ENCODE measurements at places on chromosomes 6 and 20.
A peak's percentile ranks its signal among the peaks of the same experiment; 100 is the strongest.

DNA sequence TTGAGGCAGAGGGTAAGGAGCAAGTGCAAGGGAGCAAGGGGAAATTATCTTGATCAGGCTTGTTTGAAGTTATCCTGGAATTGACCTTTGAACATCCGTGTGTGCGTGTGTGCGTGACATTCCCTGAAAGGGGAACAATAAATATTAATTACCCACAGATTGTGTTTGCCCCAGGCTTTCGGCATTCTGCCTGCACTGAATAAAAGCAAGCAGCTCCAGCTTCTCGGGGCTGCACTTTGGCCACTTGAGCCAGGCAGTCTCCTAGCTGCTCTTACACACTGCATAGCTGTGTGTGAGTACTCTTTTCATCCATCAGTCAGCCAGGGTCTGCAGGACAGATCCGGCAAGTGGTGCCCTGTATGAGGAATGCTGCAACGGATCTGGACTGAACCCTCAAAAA is 107.7 kb upstream of the BTN3A2 start:
- DNase-seq, result no peak

DNA sequence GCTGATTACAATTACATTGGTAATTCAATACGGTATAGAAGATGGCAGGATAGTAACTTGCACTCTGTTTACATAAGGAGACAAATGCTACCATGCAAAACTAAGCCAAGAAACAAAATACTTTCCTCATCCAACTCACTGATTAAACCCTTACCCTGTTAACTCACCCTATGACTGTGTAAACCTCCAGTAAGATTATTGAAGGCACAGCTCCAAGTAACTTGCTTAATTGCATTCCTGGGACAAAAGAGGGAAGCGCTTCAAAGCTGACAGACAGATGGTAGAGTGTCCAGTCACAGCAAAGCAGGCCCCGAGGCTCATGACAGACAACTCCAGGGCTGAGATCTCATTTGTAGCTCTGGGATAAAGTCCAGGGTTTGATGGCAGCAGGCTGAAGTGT is 6.9 kb upstream of the KIF16B start:
- no peak for DNase-seq

DNA sequence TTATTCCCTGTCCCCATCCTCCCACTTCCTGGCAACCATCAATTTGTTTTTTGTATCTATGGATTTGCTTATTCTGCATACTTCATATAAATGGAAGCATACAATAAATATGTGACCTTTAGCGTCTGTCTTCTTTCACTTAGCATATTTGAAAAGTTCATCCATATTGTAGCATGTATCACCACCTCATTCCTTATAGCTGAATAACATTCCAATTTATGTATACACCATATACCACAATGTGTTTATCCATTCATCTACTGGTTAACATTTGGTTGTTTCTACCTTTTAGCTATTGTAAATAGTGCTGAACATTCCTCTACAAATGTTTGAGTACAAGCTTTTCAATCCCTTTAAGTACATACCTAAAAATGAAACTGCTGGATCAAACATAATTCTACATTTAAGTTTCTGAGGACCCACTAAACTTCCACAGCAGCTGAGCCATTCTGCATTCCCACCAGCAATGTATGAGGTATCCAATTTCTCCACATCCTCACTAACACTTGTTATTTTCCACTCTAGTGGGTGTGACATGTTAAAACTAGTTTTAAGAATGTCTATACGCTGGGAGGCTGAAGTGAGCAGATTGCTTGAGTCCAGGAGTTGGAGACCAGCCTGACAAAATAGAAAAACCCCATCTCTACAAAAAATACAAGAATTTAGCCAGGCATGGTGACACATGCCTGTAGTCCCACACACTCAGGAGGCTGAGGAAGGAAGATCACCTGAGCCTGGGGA is 32.9 kb downstream of the NUDT3 start:
- DNase-seq, result no peak

- no peak for DNase-seq
Observed at GRCh38 chr6:119620846-119621555, 271.4 kb upstream of the MAN1A1 start.

DNA sequence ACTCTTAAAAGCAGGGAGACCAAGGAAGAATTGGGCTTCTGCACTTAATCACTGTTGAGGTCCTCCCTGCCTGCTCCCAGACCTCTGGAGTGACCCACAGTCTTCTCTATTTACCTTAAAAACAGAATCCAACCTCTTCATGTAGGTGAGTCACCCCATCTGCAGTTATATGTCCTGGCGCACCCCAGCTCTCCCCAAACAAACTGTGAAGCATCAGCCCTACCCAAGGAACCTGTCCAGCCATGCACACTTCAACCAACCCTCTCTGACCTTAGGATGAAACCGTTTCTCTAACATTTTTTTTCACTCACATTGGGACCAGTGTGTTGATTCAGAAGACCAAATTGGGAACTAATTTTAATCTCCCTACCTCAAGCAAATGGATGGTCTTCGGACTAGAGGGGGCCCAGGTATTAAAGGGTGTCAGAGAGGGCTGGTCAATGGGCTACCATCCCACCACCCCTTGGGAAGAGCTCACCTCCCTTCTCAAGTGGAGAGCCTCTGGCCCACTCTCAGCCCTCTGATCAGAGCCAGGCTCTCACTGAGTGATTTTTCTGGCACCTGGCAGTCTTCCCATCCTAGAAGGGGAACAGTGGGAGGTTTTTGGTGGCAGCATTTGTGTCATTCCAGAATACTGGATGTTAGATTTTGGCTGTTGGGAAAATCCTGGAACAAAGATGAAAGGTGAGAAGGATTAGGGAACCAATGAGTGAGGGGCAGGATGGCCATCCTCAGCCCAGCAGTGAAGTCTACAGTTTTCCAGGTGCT is 203.6 kb downstream of the LRFN2 start:
- no peak for DNase-seq

DNA sequence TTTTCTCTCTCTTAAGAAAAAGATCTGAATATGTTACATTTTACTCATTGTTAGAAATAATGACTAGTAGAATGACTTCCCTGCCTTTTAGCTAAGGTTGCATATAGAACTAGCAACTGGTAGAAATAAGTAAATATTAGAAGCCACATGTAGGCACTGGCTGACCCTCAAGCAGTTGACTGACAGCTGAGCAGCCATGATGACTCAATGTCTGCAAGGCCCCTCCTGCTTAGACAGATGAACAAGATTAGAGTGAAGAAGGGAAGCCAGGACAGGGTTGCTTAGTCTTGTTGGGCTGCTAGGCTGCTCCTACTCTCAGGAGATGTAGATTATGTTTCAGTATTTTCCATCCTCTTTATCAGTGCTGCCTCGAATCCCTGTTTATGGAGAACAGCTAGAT is 6.5 kb downstream of the MEP1A start:
- no peak for DNase-seq

DNA sequence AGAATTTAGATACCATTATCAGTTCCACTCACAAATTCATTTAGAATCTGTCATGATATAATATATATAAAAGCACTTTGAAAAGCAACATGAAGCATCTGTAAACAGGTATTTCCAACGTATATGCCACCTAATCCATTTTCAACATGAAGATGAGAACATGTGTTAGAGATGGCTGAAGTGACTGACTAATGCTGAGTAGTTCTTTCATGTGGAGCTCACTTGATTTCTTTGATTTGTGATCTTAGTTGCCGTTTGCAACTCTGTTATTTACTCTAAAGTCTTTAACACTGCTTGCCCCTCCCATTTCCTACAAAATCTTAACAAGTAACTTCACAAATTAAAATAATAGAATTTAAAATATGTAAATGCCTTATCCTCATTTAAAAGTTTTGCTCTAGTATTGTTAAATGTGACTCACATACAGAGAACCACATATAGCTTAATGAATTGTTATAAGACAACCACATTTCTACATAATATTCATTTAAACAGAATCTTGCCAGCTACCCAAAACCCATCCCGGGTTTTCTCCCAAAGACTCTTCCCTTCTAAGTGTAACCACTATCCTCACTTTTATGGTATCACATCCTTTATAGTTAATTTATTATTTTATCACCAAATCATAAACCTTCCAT is 78.3 kb downstream of the ME1 start:
- no peak for DNase-seq

GRCh38 chr20:58236612-58237317 is 8.3 kb upstream of the ANKRD60 start:
- DNase-seq, result peak; percentile 79

GRCh38 chr20:364905-365794 is 15.4 kb upstream of the TRIB3 start:
- DNase-seq, result no peak
